ENCODE measurements at places on chromosomes 16 and 17. TPM values are rescaled to one million over a fixed set of nuclear protein-coding genes. Genes with fewer than 3 reads are reported as not detected.

DNA sequence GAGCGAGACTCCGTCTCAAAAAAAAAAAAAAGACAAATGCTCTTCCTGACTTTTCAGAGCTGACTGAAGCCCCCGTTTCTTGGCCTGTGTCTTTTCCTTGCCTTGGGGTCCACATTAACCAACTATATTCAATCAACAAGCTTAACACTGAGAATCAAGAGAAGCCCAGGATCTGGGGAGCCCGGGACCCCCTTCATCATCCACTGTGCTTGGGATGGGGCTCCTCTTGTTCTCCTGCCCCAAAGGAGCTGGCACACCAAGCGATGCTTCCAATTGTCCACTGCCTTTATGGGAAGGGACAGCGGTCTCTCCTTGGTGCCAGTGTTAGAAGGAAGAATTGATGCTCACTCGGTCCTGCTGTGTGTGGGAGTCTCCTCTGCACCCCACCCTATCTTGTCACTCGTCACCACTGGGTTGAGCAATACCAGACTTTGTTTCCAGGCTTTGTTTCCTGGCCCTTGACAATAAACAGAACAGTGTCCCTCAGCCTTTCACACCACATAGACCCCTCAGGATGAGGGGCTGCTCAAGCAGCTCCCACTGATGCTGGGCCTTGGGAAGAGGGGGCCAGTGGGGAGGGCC lies 146.7 kb downstream of the KCNJ12 start:
- DNase-seq: no peak

- no peak for DNase-seq
Observed at GRCh38 chr16:68324780-68325357, 14.1 kb downstream of the PRMT7 start.

GRCh38 chr16:27199736-27200135 lies 3.6 kb upstream of the KDM8 start:
- DNase-seq: no peak

MYOCD gene
- 28.7 TPM for total RNA-seq

SPPL2C gene
- total RNA-seq: not detected
